Right atrium auricular region (tissue), 2 donors: ENCODE measurements at places on chromosomes 5 and 9.

DNA sequence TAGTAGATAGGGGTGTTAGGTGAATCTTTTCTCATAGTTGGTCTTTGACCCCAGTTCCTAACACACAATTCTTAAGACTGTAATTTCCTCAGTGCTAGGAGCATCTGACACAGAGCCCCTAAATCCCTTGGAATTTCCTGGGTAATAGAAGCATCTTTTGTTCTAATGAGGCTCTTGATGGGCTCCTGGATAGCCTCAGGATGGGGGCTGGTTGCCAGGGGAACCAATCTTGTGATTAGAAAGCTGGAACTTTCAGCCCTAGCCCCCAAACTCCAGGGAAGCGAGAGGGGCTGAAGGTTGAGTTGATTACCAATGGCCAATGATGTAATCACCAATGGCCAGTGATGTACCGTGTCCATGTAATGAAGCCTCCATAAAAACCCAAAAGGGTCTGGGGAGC is 44.5 kb downstream of the CCDC125 start:
- H3K4me3 ChIP-seq, result no peak overlapping the region
- peaks cover 5% of the 10 kb centered on the region for H3K36me3 ChIP-seq
- H3K4me1 ChIP-seq, result no peaks in the 10 kb centered on the region
- no peaks in the 10 kb centered on the region for H3K27me3 ChIP-seq
- H3K27ac ChIP-seq, result no peak overlapping the region

DNA sequence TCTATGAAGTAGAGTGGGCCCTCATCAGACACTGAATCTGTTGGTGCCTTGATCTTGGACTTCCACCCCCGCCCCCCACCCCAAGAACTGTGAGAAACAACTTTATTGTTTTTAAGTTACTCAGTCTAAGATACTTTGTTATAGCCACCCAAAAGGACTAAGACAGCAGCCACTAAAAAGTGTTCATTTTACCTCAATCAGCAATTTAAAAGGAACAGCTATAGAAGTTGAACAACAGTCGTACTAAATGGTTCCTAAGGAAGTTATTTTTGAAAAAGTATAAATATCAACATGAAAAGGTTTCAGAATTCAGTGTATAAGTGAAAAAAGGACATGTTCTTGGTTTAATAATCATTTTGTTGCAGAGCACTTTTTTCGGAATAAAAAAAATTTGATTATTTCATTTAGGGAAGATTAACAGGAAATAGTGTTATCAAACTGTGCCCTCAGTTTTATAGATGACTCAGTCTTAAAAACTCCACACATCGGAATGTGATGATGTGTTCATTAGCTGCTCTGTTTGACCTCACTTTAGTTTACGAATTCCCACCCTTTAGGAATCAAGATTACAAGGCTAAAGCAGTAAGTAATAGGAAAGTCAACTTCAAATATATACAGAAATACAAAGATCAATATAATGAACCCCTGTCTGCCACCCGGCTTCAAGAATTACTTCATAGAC is 71.2 kb downstream of the MTAP start:
- H3K27ac ChIP-seq, result no peak overlapping the region
- H3K4me1 ChIP-seq, result peaks cover 5% of the 10 kb centered on the region

DNA sequence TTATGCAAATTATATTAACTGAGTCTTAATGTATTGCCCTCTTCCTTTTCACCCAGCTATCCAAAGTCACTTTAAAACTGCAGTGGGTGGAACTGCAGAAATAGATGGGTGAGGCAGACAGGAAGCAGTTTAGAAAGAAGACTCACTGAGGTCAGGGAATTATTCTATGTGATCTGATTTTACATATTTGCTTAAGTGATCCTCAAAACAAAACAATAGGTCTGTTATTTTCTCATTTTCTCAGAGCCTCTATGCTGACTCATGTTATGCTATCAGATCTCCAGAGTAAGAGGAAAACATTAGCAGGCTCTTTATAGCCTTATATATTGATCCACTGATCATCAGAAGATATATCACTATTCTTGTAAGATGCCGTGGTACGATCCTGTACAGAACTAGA is 63.5 kb downstream of the MRPS27 start:
- H3K4me1 ChIP-seq, result peaks cover 22% of the 10 kb centered on the region
- no peaks in the 10 kb centered on the region for H3K27me3 ChIP-seq
- no peaks in the 10 kb centered on the region for H3K36me3 ChIP-seq
- no peak for DNase-seq
- H3K27ac ChIP-seq, result no peak overlapping the region

- H3K27me3 ChIP-seq, result no peaks in the 10 kb centered on the region
- H3K27ac ChIP-seq, result no peak overlapping the region
- no peaks in the 10 kb centered on the region for H3K36me3 ChIP-seq
- H3K4me1 ChIP-seq, result no peaks in the 10 kb centered on the region
- no peak for DNase-seq
These were observed 126.9 kb upstream of the ATP10B start for GRCh38 chr5:160978944-160979343.

GRCh38 chr9:85298499-85298898 is 443.3 kb downstream of the AGTPBP1 start:
- H3K27me3 ChIP-seq, result no peaks in the 10 kb centered on the region
- no peak overlapping the region for H3K4me3 ChIP-seq
- H3K4me1 ChIP-seq, result no peaks in the 10 kb centered on the region

- no peaks in the 10 kb centered on the region for H3K4me1 ChIP-seq
- H3K27ac ChIP-seq, result peak overlapping the region; percentile 90
- peak; percentile 88 for DNase-seq
- H3K4me3 ChIP-seq, result no peak overlapping the region
These were observed 113.7 kb downstream of the KLHL3 start for GRCh38 chr5:137621861-137622823.

- H3K27me3 ChIP-seq, result no peaks in the 10 kb centered on the region
- no peaks in the 10 kb centered on the region for H3K4me1 ChIP-seq
These were observed 44.1 kb upstream of the CEMIP2 start for GRCh38 chr9:71812385-71812784.

DNA sequence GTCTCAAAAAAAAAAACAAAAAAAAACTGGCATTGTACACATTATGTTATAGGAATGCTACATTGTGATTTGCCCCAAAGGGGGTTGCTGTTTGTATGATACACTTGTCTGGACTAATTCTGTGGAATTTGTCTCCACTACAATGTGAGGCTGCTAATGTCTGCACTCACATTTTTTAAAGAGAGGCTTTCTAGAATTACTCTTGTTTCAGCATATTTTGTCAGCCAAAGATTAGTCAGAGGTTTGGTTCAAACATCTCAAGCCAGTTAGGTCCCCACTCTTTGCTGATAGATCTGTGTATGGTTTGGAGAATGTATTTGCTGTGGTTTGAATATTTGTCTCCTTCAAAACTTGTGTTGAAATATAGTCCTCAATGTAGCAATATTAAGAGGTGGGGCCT is 59.3 kb upstream of the ZNF169 start:
- H3K4me1 ChIP-seq, result no peaks in the 10 kb centered on the region
- peaks cover 6% of the 10 kb centered on the region for H3K36me3 ChIP-seq
- H3K27ac ChIP-seq, result no peak overlapping the region
- no peaks in the 10 kb centered on the region for H3K27me3 ChIP-seq
- DNase-seq, result no peak

DNA sequence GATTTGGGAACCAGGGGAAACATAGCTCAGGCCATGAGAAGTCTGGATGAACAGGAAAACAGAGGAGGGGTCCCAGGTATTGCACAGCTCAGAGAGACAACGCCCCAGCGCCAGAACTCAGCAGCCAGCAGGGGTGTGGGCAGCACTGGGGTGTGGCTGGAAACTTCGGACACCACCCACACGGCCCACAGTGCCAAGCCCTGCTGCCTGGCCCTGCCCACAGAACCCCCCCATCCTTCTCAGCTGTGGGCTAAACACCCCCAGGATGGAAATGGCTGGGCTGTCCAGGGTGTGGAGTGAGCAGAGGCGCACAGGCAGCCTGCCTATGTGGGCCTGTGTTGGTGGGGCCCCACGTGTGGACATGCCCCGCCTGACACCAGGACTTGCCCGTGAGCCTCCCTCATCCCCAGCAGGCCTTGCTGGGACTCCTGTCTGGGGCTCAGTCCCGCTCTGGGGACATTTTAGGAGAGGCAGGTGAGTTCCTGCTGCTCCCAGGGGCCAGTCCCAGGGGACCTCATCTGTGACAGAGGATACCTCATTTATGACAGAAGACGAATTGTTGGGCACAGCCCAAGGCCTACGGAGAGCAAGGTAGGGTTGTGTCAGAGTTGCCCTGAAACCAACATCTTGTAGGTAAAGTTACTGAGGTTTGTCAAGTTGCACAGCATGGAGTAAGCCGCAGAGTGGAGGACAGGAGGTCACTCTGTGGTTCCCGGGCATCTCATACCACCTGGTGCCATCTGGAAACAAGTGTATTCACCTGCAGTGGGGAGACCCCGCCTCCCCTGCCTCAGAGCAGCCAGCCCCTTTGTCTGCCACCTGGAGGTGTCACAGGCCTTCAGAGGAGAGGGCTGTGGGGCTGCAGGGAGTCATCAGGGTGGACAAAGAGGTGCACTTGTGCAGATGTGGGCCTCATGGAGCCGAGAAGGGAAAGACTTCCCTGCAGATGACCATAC is 183.2 kb downstream of the AUH start:
- no peaks in the 10 kb centered on the region for H3K27me3 ChIP-seq
- no peaks in the 10 kb centered on the region for H3K4me1 ChIP-seq
- H3K4me3 ChIP-seq, result no peak overlapping the region
- no peaks in the 10 kb centered on the region for H3K36me3 ChIP-seq
- no peak overlapping the region for H3K27ac ChIP-seq

DNA sequence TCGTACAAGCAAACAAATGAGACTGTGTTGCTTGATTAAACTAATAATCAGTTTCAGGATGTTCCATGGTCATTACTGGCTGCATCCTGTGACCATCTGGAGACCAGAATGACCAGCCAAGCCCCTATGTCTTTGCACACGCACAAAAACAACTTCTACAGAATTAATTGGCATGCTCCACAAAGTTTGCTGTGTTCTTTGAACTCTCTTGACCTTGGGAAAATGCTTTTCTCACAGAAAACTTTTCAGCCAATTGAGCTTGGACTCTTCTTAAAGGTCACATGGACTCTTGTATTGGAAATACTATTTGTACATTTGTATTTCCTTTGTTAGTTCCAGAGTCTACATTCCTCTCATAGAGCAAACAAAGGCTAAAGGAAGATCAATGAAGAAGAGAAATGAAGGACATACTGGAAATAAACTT is 147.8 kb downstream of the ARRDC3 start:
- no peak overlapping the region for H3K27ac ChIP-seq
- H3K36me3 ChIP-seq, result no peaks in the 10 kb centered on the region
- H3K4me1 ChIP-seq, result no peaks in the 10 kb centered on the region
- H3K4me3 ChIP-seq, result no peak overlapping the region

DNA sequence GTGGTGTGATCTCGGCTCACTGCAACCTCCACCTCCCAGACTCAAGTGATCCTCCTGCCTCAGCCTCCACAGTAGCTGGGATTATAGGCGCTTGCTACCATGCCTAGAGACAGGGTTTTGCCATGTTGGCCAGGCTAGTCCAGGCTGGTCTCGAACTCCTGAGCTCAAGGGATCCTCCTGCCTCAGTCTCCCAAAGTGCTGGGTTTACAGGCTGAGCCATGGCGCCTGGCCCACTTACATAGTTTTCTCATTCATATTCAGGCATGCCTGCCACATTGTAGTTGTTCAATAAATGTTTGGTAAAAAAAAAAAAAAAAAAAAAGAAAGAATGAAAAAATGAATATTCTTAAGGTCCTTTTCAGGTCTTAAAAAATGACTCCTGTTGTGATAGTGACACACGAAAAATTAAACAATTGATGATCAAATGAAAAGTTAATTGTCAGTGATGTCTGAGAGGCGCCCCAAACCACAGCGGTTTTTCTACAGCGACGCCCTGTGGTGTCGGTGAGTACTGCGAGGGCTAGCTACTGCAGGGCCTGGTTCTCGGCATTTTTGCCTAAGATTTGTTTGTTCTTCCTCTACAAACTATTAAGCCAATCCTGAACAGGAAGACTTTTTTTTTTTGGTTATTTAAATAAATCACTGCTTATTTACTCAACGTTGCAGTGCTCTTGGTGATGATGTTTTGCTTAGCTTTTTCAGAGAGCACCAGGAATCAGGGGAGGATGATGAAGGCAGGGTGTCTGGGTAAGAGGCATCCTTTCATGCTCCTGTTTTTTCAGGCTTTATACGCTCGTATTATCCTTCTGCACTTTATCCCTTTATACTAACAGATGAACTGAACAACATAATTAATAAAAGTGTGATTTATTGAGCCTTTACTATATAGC is 67.0 kb upstream of the DPYSL3 start:
- H3K36me3 ChIP-seq, result no peaks in the 10 kb centered on the region
- H3K27ac ChIP-seq, result no peak overlapping the region
- H3K4me1 ChIP-seq, result no peaks in the 10 kb centered on the region

DNA sequence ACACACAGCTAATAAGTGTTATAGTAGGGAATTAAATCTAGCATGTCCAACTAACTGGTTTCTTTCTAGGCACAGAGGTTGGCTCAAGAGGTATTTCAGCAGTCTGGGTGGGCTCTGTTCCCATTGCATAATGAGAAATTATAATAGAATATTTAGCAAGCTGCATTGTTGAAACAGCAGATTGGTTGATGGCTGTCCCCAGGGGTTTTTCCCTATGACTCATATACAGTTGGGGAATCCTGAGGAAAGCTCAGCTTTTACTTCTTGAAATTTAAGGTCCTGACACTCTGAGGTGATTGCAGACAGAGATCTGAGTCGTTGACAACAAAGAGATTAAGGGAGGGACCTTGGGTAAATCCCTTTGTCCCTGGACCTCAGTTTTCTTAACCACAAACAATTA is 38.3 kb upstream of the TNFSF8 start:
- H3K36me3 ChIP-seq, result no peaks in the 10 kb centered on the region
- DNase-seq, result no peak
- H3K27ac ChIP-seq, result no peak overlapping the region
- H3K4me3 ChIP-seq, result no peak overlapping the region
- H3K27me3 ChIP-seq, result no peaks in the 10 kb centered on the region

DNA sequence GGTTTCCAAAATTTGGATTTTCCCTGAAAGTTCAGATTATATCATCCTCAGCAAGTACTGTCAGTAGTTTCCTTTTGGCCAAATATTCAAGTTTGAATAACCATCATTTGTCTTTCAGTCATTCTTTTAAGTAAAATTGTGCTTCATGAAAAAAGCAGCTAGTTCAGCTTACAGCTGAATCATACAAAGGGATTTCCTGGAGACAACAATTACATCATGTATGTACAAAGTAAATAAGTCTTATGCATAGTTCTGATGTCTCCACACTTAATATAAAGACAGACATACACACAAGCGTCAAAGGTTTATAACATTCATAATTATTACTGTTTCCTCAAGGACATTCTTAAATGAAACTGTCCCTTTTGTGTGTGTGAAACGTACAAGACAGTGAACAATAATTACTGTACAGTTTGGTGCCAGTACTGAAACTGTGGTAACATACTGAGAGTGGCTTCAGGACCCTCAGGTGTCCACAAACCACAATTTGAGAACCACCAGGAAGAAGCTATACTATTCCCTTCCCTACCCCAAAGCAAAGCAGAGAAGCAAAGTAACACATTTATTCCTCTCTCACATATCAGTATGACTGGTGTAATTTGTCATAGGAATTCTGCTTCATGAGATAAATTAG is 746.6 kb downstream of the TAF11L14 start:
- H3K27me3 ChIP-seq, result no peaks in the 10 kb centered on the region
- no peaks in the 10 kb centered on the region for H3K4me1 ChIP-seq
- no peaks in the 10 kb centered on the region for H3K36me3 ChIP-seq
